Left lung (tissue), 14 donors: ENCODE measurements at places on chromosomes 1 and 21. TPM values are rescaled to one million over a fixed set of nuclear protein-coding genes. Genes with fewer than 3 reads are reported as not detected.

LRRC38 gene
- not detected for polyA plus RNA-seq

DNA sequence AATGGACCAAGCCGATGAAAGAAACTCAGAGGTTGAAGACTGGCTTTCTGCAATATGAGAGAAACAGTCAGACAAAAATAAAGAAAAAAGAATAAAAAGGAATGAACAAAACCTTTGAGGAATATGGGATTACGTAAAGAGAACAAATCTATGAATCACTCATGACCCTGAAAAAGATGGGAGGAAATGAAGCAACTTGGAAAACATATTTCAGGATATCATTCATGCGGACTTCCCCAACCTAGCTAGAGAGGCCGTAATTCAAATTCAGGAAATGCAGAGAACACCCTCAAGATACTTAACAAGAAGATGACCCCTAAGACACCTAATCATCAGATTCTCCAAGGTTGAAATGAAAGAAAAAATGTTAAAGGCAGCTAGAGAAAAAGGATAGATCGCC is 705.3 kb upstream of the CHRM3 start:
- no peaks in the 10 kb centered on the region for H3K4me1 ChIP-seq
- no peak for DNase-seq
- H3K36me3 ChIP-seq = no peaks in the 10 kb centered on the region

- no peak overlapping the region for H3K27ac ChIP-seq
- no peaks in the 10 kb centered on the region for H3K36me3 ChIP-seq
- no peaks in the 10 kb centered on the region for H3K27me3 ChIP-seq
- DNase-seq = no peak
These were observed 19.0 kb downstream of the PARS2 start for GRCh38 chr1:54745274-54745673.

SLC45A1 gene
- polyA plus RNA-seq = 0.51 TPM

GRCh38 chr1:63904826-63905225 is 131.0 kb downstream of the ROR1 start:
- no peaks in the 10 kb centered on the region for H3K27me3 ChIP-seq
- no peak overlapping the region for H3K27ac ChIP-seq
- H3K4me3 ChIP-seq = no peak overlapping the region
- no peaks in the 10 kb centered on the region for H3K4me1 ChIP-seq
